ENCODE measurements at places on chromosomes 2 and 18.

DNA sequence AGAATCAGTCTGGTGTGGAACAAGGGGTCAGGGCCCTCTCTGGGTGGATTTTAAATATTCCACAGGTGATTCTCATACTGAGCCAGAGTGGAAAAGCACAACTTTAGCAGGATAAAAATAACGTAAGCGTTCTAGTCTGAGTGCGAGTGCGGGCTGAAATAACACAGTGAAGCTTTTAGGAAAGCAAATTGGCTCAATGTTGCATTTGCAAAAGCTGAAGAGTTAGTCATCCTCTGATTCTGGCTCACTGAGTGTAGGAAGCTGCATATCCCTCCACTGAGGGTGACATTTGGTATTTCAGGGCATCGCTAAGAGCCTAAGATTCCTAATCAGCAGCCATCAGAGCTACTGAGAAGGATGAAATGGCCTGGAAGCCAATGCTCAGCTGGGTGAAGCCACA, 134.7 kb downstream of the RIF1 start:
- DNase-seq = no peak

DNA sequence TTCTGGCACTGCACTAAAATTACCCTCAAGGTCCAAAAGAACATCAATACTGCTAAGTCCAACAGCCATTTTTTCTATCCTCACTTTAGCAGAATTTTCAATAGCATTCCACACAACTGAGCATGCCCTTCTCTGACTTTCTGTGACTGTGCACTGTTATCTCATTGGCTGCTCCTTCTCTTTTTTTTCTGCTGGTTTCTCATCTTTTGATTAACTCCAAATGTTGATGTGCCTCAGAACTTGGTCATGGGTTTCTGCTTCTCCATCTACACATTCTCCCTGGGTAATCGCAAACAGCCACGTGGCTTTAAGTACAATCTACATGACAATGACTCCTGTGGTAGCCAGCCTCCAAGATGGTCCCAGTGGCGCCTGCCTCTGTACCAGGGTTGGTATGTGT, 75.0 kb upstream of the CD226 start:
- no peak for DNase-seq

- no peak for DNase-seq
Observed at GRCh38 chr18:30811580-30811979, 231.0 kb downstream of the DSC3 start.

DNA sequence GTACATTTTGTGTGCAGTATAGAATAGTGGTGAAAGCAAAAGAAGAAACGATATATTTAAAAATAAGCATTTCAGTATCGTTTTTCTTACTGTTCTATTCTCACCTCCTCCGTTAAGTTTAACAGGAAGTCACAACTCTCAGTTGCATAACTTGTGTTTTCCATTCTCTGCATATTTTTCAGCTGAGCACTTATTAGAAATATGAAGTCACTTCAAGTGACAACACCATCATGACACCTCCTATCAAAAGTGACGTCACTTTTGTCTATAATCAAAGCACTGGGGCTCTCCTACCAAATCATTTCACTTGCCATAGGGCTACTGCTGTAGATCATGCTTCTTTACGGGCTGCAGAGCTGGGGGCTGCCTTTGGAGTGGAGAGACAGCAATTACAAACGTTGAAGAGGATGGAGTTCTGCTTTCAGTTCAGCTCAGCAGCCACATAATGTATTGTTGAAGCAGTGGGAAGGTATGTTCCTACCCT, 36.3 kb downstream of the STAT4 start:
- DNase-seq = no peak

DNA sequence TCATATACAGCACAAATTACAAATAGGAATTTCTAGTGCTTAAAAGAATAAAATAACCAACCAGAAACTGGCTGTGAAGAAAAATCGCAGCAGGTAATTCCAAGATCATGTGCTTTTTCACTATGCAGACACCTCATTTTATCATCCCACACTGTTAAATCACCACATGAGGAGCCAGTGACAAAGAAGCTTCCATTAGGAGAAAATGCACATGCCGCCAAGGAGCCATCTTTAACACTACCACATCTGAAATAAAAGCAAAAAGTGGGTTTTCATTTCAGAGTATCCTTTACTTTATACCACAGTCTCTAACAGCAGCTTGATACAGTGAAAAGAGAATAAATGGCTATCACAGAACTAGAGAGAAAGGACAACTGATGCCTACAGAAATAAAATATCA, 6.8 kb downstream of the WDSUB1 start:
- DNase-seq = no peak

DNA sequence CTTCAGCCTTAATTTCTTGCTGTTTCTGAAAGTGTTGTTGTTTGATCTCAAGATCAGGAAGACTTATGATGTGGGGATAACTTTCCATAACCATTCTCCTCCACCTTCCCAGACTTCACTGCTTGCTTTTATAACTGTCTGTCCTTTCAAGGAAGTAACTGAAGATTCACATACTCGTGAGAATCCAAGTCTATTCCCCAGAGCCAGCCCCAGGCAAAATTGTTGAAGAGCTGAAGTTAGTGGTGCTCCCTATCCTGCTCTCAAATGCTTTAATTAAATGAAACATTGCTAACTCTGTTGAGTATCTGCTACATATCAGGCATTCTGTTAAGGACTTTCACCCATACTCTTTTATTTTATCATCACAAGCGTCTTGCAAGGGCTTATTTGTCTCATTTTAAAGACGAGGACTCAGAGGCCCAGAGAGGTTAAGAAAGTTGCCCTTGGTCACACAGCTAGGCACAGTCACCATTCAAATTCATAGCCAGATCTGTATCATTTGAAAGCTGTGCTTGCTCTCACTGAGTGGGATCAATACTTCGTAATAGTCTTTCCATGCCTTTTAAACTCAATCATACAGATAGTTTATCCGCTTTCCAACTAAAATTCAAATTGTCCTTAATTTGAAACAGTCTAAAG, 189.8 kb upstream of the TCF4 start:
- no peak for DNase-seq

- DNase-seq = no peak
Observed at GRCh38 chr2:108378851-108379250, 1.1 kb downstream of the SULT1C4 start.

GRCh38 chr2:99615247-99615771, 125.5 kb upstream of the REV1 start:
- DNase-seq = no peak
